ENCODE measurements at places on chromosomes 4 and X.

GRCh38 chrX:108359806-108360602 is 78.2 kb downstream of the COL4A6 start:
- no peak for DNase-seq

DNA sequence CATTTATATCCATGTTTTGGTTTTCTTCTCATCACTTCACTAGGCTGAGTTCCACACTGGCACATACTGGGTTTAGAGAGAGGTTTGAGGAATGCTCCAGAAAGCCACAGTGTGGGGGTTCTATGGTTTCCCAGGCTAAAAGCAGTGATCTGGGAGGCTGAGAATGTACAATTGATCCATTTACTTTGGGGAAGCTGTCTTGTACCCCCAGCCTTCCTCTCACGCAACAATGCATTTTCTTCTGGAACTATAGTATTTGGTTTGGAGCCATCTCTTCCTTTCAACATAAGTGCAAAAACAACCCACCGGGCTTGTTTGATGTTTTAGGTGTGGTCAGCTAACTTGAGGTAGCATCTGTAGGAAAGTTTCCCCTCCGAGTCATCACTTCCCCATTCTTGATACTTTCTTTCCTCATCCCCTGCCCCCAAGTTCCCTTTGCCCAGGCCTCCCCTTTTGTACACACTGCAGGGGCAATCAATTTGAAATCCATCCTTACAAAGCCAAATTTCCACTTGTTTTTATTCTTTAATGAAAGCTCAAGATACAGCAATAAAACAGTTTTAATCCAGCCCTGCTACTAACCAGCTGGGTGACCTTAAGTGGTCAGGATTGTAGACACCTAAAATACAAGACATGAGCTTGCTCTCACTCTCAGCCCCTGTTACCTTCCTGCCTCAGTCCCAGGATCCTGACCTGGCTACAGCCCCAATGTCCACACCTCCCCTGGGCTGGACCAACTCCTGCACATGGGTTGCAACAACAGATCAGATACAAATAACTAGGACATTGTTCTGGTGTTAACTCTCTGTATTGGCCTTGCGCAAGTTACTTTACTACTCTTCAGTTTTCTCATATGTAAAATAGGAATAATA is 109.2 kb downstream of the FHDC1 start:
- no peak for DNase-seq

GRCh38 chr4:74715706-74716435 is 78.5 kb downstream of the BTC start:
- no peak for DNase-seq

DNA sequence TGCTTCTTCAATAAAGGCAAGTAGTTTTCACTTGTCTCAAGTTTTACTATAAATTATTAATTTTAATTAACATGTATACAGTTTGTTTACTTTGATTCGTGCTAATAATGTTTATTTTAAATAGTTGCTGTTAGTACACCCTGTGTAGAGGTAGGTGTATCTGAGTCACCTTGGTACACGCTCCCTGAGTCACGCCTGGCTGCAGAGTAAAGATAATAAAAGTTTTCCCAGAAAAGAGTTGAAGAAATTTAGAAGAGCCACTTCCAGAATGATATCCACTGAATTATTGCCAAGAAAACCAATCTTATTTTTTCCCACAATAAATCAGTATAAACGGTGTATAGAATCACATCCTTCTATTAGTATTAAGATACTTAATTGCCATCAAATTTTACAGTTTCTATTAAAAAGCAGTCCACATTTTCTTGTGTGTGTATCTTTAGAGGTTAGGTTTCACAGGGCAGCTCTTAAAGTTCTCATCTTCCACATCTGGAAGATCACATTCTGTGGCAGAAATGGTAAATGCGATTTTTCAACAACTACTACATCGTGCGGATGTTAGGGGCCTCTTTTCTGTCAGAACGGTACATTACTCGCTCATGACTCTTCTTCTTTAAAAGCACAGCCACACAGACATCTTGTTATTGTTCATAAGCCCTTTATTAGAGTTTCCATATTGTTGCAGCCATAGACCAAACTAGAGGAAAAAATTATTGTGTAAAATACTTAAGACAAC is 55.4 kb downstream of the HADH start:
- DNase-seq: no peak

DNA sequence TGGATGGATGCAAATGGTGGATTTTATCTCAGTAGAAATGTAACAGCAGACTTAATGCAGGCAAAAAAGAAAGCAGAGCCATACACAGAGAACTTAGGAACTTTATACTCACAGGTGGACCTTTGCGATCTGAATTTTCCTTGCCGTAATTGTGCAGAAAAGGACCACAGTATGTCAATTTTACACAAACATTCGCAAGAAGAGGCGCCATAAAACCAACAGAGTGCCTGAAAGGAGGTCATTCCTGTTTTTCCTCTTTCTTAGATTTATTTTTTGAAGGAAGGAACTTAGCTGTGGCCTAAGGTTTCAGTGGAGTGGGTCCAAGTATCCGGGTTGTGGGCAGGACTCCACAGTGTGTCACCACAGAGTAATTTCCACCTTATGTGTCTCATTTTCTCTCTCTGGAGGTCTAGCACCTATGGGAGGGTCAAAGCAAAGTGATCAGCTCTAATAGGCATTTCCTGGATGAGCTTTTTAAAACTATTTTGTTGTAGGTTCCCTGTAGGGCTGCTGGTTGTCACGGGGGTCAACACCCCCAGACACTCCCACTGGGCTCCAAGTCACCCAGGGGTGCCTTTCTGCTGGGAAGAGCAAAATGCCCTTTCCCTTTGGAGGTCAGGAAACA is 24.7 kb upstream of the PBDC1 start:
- DNase-seq: no peak

DNA sequence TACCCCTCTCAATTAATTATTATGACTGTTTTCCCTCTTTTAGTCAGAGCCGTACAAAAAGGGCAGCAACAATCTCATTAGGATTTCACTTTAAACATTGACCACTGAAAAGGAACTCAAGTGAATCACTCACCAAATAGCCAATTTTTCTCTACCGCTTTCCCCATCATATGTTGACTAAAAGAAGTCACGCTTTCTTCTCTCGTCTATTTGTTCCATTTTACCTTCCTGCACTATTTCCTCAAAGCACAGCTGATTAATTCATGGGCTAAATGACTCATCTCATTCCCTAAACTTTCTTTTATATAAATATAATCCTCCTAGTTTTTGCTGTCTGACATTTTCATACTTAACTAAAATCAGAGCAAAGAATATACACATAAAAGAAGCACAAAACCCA is 8.2 kb downstream of the MID1 start:
- DNase-seq: no peak

DNA sequence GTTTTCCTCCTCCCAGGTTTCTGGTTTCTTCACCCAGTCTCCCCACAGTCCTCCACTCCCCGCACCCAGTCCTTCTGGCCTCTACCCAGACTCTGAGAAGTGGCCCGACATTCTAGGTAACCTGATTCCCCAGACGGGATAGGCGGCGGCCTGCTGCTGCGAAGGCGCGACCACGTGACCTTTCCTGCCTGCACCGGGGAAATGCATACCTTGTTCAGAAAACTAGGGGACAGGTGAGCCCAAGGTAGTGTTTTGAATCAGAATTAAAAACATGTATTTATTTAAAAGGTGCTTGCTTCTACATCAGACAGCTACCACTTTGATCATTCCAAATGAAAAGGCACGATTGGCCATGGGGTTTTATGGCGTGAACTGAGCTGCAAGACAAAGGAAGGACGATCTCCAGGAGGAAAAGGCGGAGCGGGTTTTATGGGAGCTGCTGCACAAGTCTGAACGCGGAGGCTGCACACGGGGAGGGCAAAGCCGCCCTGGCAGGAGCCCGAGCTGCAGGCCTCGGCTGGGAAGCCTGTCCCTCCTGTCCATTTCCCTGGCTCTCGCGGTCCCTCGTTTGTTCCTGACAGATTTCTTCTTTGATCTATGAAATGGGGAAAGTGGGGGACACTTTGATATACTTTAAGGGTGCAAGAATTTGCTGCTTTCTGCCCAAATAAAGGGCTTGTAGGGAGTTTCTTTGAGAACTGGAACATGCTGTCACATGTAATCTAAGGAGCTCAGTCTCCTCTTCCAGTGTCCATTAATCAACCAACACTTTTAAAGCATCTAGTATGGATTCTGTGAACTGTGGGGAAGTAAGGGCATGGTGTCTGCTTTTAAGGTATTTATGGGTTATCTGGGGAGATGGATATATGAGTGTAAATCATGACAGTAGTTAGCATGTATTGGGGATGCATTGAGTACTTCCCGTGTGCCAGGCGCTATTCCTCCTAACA is 150.9 kb downstream of the SPRY1 start:
- DNase-seq: no peak

DNA sequence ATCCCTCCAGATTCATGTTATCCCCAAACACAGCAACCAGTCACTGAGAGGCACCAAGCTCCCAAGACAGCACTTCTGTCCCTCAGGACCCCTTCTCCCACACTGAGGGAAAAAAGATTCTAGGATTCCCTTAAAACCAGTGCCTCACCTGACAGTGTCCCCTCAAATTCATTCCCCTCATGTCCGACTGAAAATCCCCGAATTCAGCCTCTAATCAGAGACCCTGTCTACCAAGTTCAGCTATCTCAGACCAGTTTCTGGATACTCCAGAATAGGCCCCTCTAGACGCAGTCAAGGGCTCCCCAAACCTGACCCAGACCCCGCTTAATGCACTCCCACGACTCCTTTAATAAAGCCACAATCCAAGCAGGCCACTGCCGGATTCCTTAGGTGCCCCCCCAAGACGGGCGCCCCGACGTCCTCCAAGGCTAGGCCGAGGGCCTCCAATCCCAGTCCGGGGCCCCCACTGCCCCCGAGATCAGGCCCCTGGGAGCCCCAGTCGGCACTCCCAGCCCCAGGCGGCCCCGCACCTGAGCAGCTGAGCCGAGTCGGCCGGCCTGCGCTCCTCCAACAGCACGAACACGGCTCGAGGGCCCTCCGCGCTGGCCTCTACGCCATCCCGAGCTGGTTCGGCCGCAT is 457 bp downstream of the TFE3 start:
- DNase-seq: no peak

- peak; percentile 74 for DNase-seq
These were observed 17.7 kb downstream of the SLC10A6 start for GRCh38 chr4:86831262-86832130.

DNA sequence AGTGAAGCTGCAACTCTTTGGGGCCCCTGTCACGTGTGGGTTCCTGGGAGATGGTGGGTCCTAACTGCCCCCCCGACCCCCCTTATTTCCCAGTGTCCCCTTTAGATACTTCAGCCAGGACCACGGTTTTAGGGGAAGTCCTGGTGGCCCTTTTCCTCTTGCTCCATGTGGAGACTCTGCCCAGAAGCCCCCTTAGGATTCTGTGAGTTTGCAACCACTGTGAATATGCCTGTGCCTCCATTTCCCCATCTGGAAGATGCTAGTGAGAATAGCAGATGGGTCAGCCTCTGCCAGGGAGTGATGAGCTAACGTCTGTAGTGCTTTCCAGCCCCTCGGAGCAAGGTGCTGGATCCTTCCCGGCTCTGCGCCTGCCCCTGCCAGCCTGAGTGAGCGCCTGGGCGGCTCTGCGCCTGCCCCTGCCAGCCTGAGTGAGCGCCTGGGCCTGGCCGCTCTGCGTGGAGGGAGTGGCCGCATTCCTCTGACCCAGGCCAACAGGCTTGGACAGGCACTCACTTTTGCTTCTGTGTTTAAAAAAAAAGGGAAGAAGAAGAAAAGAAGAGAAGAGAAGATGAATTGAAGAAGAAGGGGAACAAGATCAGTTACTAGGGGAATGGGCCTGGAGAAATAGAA is 6.7 kb upstream of the CITED1 start:
- no peak for DNase-seq

GRCh38 chr4:83362492-83363329 is 28.1 kb upstream of the HPSE start:
- peak; percentile 4 for DNase-seq

- DNase-seq: no peak
These were observed 47.9 kb upstream of the PGRMC2 start for GRCh38 chr4:128335541-128335940.

DNA sequence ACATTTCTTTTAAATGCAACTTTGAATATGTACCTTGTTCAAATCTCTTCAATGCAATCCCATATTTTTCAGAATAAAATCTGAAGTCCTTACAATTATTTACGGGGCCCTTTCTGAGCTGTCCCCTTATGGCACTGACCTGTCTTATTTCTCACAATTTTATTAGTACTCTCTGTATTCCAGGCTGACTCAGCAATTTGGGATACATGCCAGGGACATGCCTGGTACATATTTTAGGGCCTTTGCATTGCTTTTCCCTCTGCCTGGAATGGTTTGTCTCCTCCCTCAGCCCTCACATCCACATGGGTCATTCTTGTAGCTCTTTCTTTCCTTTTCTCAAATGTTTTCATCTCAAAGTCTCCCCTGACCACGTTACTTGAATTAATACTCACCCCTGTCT is 172.2 kb upstream of the TECRL start:
- no peak for DNase-seq

DNA sequence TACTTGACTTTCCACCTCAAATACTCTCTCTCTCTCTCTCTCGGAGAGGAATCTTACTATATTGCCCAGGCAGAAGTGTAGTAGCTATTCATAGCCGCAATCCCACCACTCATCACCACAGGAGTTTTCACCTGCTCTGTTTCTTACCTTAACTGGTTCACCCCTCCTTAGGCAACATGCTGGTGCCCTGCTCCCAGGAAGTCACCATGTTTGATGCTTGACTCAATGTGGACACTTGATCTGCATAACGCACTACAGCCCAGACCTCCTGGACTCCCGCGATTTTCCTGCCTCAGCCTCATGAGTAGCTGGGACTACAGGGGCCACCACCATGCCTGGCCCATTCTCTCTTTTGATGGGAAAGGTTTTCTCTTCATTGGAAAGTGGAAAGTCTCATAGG is 271.8 kb downstream of the FBXW7 start:
- no peak for DNase-seq

DNA sequence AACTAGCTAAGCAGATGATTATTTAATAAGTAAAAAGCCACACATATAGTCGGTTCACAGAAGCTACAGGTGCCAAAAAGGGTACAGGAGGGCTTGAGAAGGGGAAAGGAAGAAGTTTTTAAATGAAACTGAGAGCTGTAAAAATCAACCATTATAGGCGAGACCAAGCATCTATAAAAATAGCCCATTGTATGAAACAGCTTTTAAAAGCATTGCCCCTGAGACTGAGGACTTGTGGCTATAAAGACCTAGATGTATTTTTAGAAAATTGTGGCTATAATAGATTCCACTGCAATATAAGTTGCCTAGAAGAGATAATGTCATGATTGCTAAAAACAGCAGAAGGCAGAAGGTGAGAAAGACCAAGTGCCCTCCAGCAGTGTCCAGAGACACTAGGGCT is 15.0 kb upstream of the TTC29 start:
- no peak for DNase-seq

- no peak for DNase-seq
These were observed 212.5 kb upstream of the ZIC3 start for GRCh38 chrX:137353404-137353803.

GRCh38 chr4:73236151-73236550 is 22.4 kb downstream of the ANKRD17 start:
- DNase-seq: no peak

- DNase-seq: no peak
These were observed 103.6 kb downstream of the RTL3 start for GRCh38 chrX:78555401-78555980.

DNA sequence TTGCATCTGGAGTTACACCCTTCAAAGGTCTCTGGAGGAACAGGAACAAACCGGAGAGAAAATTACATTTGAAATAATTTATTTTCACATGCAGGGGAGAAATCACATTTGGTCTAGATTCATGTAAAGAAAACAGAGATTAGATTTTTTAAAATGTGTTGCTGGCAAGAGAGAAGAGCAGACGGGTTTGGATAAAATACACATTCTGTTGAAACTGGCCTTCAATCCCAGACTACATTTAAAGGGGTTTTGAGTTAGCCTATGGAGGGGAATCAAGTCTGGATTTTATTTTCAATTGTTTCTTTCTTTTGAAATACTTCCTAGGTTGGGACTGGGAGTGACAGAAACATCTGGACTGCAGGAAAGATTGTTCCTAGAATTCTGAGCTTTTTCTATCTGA is 180.8 kb downstream of the NHS start:
- no peak for DNase-seq

Data from AG09319 (cell line).